ENCODE measurements at places on chromosomes 12 and 14.

DNA sequence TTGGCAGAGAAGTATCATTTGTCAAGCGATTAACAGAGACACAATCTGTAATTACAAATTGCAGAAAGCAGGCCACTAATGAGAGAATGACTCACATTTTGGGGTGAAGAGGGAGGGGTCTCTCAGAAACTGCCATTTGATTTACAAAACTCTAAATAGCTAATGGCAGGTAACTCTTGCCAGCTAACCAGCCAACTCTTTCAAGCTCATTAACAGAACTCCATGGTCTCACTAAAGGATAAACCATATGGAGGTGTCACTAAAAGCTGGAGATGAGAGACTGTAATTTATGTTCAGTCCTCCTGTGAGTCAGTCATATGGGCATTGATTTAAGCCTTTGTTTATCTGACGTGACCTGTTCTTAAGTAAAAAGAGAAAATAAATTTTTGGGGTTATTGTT lies 336.4 kb downstream of the FOXG1 start:
- DNase-seq, result no peak
- H3K36me3 ChIP-seq, result no peaks in the 10 kb centered on the region
- H3K4me3 ChIP-seq, result no peak overlapping the region
- H3K27me3 ChIP-seq, result no peaks in the 10 kb centered on the region
- H3K27ac ChIP-seq, result no peak overlapping the region

DNA sequence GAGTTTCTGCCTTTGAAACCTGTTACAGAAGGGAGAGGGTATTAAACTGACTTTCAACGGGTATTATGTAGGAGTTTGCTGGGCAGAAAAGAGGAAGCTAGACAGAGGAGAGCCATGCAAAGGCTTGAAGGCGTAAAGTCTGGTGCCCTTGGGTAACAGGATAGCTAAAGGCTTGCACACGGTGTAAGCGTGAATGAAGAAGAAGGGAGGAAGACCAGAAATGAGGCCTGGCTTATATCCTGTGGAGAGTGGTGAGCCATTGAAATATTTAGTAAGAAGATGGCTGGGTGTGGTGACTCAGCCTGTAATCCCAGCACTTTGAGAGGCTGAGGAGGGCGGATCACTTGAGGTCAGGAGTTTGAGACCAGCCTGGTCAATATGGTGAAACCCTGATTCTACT lies 22.6 kb downstream of the SUDS3 start:
- peaks cover 79% of the 10 kb centered on the region for H3K36me3 ChIP-seq
- no peak for DNase-seq
- H3K4me3 ChIP-seq, result no peak overlapping the region
- H3K27ac ChIP-seq, result no peak overlapping the region
- H3K4me1 ChIP-seq, result no peaks in the 10 kb centered on the region

DNA sequence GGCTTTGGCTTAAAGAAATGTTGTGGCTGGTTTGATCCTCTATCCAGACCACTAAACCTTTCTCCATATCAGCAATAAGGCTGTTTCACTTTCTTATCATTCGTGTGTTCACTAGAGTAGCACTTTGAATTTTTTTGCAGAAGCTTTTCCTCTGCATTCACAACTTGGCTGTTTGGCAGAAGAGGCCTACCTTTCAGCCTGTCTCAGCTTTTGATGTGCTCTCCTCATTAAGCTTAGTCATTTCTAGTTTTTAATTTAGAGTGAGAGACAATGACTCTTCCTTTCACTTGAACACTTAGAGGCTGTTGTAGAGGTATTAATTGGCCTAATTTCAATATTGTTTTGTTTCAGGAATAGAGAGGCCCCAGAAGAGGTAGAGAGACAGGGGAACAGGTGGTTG lies 13.8 kb downstream of the KCNMB4 start:
- no peak for DNase-seq
- no peaks in the 10 kb centered on the region for H3K4me1 ChIP-seq
- no peak overlapping the region for H3K4me3 ChIP-seq
- H3K27me3 ChIP-seq, result no peaks in the 10 kb centered on the region

GRCh38 chr14:68361231-68361630 lies 431.6 kb downstream of the ZFP36L1 start:
- H3K4me1 ChIP-seq, result peaks cover 37% of the 10 kb centered on the region
- no peaks in the 10 kb centered on the region for H3K36me3 ChIP-seq
- no peak for DNase-seq
- no peak overlapping the region for H3K4me3 ChIP-seq
- H3K27ac ChIP-seq, result no peak overlapping the region

DNA sequence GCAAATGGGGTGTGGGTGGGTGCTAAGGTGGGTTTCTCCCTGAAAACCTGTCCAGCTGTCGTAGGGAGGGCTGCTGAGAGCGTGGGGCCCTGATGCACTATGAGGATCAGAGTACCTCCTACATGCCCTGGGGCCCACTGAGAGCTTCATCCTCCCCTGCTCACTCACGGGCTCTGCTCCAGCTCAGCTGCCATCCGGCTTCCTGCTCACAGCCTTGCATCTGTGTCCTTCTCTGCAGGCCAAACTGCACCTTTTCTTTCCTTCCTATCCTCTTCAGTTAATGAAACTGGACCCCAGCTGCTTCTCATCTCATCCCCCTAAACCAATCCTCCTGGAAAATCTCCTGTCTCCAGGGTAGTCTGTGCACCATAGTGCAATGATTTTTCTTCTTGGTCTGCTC lies 22.2 kb upstream of the GPRC5D start:
- H3K4me1 ChIP-seq, result no peaks in the 10 kb centered on the region
- no peak for DNase-seq
- peaks cover 82% of the 10 kb centered on the region for H3K36me3 ChIP-seq
- H3K27ac ChIP-seq, result no peak overlapping the region
- no peaks in the 10 kb centered on the region for H3K27me3 ChIP-seq

- peaks cover 4% of the 10 kb centered on the region for H3K4me1 ChIP-seq
- no peak overlapping the region for H3K27ac ChIP-seq
- DNase-seq, result no peak
- H3K36me3 ChIP-seq, result peaks cover 5% of the 10 kb centered on the region
- H3K27me3 ChIP-seq, result no peaks in the 10 kb centered on the region
Observed at GRCh38 chr12:53058674-53059433, 9.0 kb downstream of the TNS2 start.

DNA sequence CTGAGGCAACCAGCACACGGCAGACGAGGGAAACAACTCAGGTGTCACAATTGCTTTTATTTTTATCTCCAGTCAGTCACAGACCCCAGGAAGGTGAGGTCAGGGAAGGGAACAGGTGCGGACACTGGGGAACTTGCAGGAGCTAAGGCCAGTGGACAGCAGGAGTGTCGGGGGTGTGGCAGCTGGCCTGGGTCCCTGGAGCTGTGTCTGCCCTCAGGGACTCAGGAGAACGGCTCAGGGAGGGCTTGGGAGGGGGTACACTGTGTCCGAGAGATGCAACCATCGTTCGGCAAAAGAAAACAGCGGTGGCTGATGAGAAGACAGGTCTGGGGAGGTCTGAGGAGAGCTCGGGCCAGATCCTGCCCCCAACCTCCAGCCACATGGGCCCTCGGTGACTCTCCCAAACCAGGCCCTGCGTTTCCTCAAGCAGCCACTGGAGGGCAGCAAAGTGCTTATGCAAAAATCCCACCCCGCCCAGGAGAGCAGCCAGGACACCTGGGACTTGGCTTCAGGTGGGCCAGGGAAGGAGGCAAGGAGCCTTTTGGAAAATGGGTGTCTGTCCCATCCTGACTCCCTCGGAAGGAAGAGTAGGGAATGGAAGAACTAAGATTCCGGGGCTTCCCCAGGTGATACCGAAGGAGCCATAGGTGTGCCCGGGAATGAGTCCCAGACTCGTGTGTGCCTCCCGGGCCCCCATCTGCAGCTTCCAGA lies 24.1 kb upstream of the BCDIN3D start:
- H3K4me3 ChIP-seq, result no peak overlapping the region
- H3K27ac ChIP-seq, result no peak overlapping the region
- no peaks in the 10 kb centered on the region for H3K36me3 ChIP-seq
- H3K4me1 ChIP-seq, result no peaks in the 10 kb centered on the region

DNA sequence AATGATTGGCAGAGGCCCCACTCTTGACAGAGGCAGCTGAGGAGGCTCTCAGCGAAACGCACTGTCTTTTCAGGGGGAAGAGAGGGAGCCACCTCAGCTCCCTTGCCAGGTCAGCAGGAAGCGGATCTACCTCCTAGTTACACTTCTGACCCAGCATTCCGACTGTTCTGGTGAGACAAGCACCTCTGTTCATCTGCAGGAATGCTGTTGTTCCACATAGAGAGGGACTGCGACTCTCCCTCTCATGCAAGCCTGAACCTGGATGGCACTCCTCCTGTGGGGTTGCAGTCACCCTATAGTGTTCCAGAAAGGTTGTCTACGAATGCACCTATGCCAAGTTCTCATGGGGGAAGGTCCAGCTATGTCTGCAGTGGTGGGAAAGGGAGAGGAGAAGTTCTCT lies 37.1 kb upstream of the AEBP2 start:
- H3K27me3 ChIP-seq, result no peaks in the 10 kb centered on the region
- no peak for DNase-seq
- H3K4me1 ChIP-seq, result no peaks in the 10 kb centered on the region
- no peaks in the 10 kb centered on the region for H3K36me3 ChIP-seq

GRCh38 chr12:45183246-45183645 lies 32.6 kb upstream of the ANO6 start:
- no peak overlapping the region for H3K4me3 ChIP-seq
- H3K36me3 ChIP-seq, result peaks cover 13% of the 10 kb centered on the region
- H3K4me1 ChIP-seq, result peaks cover 32% of the 10 kb centered on the region
- H3K27ac ChIP-seq, result no peak overlapping the region

DNA sequence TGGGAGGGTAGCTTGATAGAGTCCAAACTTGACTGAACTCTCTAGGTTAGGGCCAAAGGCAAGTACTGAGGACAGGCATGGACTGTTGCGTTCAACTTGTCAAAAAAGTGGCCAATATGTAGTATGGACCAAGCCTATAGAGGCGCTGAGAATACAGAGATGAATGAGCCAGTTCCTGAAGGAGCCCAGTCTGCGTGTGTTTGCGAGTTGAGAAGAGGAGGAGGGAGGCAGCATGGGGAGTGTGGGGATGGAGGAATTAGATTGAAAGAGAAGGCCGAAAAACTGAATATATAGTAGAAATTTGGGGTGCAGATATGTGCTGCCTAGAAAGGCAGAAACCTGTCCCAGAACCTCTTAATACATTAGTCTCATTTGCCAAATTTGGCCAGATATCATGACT lies 412.4 kb downstream of the PCNX1 start:
- H3K27me3 ChIP-seq, result no peaks in the 10 kb centered on the region
- peaks cover 37% of the 10 kb centered on the region for H3K4me1 ChIP-seq
- H3K36me3 ChIP-seq, result no peaks in the 10 kb centered on the region
- peak overlapping the region; percentile 86 for H3K27ac ChIP-seq
- peak overlapping the region; percentile 15 for H3K4me3 ChIP-seq
- no peak for DNase-seq

- no peak overlapping the region for H3K27ac ChIP-seq
- H3K4me3 ChIP-seq, result no peak overlapping the region
- H3K36me3 ChIP-seq, result no peaks in the 10 kb centered on the region
- no peaks in the 10 kb centered on the region for H3K4me1 ChIP-seq
- no peaks in the 10 kb centered on the region for H3K27me3 ChIP-seq
- DNase-seq, result no peak
Observed at GRCh38 chr12:45290216-45290605, 74.3 kb downstream of the ANO6 start.

- no peaks in the 10 kb centered on the region for H3K27me3 ChIP-seq
- no peak overlapping the region for H3K4me3 ChIP-seq
- DNase-seq, result no peak
- no peaks in the 10 kb centered on the region for H3K36me3 ChIP-seq
Observed at GRCh38 chr12:96441816-96442215, 41.6 kb upstream of the CDK17 start.

GRCh38 chr12:1474041-1474573 lies 120.3 kb downstream of the FBXL14 start:
- no peak for DNase-seq
- H3K36me3 ChIP-seq, result no peaks in the 10 kb centered on the region
- no peak overlapping the region for H3K4me3 ChIP-seq
- H3K27me3 ChIP-seq, result no peaks in the 10 kb centered on the region
- peaks cover 25% of the 10 kb centered on the region for H3K4me1 ChIP-seq
- no peak overlapping the region for H3K27ac ChIP-seq

GRCh38 chr12:95759718-95760117 lies 30.8 kb downstream of the NTN4 start:
- no peaks in the 10 kb centered on the region for H3K4me1 ChIP-seq
- peaks cover 4% of the 10 kb centered on the region for H3K27me3 ChIP-seq
- DNase-seq, result no peak
- H3K27ac ChIP-seq, result no peak overlapping the region
- no peaks in the 10 kb centered on the region for H3K36me3 ChIP-seq

GRCh38 chr12:132448463-132448820 lies 41.5 kb upstream of the FBRSL1 start:
- peaks cover 23% of the 10 kb centered on the region for H3K4me1 ChIP-seq
- H3K4me3 ChIP-seq, result no peak overlapping the region
- DNase-seq, result no peak

GRCh38 chr12:131104463-131105350 lies 151.0 kb downstream of the ADGRD1 start:
- no peak overlapping the region for H3K4me3 ChIP-seq
- peaks cover 43% of the 10 kb centered on the region for H3K4me1 ChIP-seq
- DNase-seq, result peak; percentile 68
- peaks cover 12% of the 10 kb centered on the region for H3K27me3 ChIP-seq
- no peak overlapping the region for H3K27ac ChIP-seq

DNA sequence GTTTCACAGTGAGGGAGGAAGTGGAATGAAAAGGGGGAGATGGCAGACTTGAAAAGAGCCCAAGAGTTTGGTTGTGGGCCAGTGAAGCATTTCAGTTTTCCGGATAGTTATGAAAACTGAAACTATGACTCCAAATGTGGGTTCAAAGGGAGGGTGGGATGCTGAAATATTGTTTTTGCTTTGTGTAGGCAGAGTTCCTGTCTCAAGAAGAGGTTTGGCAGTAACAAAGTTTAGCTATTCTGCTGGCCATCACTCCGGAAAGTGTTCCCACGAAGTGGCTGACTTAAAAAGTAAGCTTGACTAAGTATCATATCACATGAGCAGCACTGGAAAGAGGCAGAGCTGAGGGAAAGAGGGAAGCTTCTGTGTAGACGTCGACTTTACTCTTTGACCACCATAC lies 85.2 kb downstream of the CAND1 start:
- H3K27me3 ChIP-seq, result peaks cover 2% of the 10 kb centered on the region
- no peaks in the 10 kb centered on the region for H3K4me1 ChIP-seq
- H3K27ac ChIP-seq, result no peak overlapping the region

- peaks cover 61% of the 10 kb centered on the region for H3K4me1 ChIP-seq
- no peak overlapping the region for H3K4me3 ChIP-seq
- H3K36me3 ChIP-seq, result no peaks in the 10 kb centered on the region
- DNase-seq, result no peak
- H3K27me3 ChIP-seq, result no peaks in the 10 kb centered on the region
- peak overlapping the region; percentile 98 for H3K27ac ChIP-seq
Observed at GRCh38 chr14:76769636-76770292, 8.5 kb downstream of the VASH1 start.
